ENCODE measurements at places on chromosomes 7 and 10. TPM values are rescaled to one million over a fixed set of nuclear protein-coding genes. Genes with fewer than 3 reads are reported as not detected.

- H3K27ac ChIP-seq = peak overlapping the region; percentile 67
- H3K4me1 ChIP-seq = peaks cover 69% of the 10 kb centered on the region
- no peak for DNase-seq
- no peaks in the 10 kb centered on the region for H3K27me3 ChIP-seq
- no peak overlapping the region for H3K4me3 ChIP-seq
- H3K36me3 ChIP-seq = no peaks in the 10 kb centered on the region
Observed at GRCh38 chr7:134888141-134888740, 98.1 kb upstream of the AGBL3 start.

DNA sequence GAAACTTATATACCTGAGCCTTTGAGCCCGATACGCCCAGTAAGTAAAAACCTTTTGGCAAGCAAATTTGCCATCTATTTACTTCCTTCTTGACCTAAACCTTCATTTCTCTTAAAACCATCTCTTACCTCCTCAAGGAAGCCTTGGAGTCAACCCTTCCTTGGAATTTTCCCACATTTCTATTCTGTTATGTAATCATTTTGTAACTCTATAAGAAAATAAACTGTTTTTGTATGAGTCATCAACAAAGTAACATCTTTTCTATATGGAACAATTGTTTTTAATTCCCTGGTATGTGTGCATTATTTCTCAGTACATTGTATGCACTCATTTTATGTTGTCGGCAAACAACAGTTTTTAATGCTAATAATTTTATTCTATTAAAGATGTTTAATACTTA, 162.0 kb downstream of the TEX36 start:
- DNase-seq = no peak
- H3K36me3 ChIP-seq = no peaks in the 10 kb centered on the region
- no peak overlapping the region for H3K4me3 ChIP-seq

The SFTPA1 gene
- total RNA-seq = not detected

- no peak for DNase-seq
- H3K4me3 ChIP-seq = no peak overlapping the region
- no peaks in the 10 kb centered on the region for H3K36me3 ChIP-seq
- no peaks in the 10 kb centered on the region for H3K4me1 ChIP-seq
Observed at GRCh38 chr10:55368467-55368866, 567.4 kb upstream of the PCDH15 start.

DNA sequence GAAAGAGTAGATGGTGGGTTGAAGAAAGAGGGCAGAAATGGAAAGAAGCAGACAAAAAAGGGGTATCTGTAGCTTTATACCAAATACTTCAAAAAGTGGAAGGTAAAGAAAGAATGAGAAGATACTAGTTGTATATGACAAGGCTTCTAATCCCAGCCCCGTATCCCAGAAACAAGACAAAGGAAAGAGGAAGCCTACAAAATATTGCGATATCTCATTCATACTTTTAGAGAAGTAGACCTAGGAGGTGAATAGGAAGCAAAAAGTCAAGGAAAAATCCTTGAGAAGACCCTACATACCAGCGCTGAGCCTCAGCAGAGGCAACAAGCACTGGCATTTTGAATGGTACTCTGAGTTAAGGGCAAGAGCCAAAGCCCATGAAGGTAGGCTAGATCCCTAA, 26.6 kb downstream of the PHTF2 start:
- H3K27ac ChIP-seq = no peak overlapping the region
- H3K4me3 ChIP-seq = no peak overlapping the region
- H3K27me3 ChIP-seq = no peaks in the 10 kb centered on the region
- H3K4me1 ChIP-seq = no peaks in the 10 kb centered on the region
- DNase-seq = no peak

The VPS41 gene
- total RNA-seq = 73.9 TPM

The TMEM213 gene
- not detected for total RNA-seq

DNA sequence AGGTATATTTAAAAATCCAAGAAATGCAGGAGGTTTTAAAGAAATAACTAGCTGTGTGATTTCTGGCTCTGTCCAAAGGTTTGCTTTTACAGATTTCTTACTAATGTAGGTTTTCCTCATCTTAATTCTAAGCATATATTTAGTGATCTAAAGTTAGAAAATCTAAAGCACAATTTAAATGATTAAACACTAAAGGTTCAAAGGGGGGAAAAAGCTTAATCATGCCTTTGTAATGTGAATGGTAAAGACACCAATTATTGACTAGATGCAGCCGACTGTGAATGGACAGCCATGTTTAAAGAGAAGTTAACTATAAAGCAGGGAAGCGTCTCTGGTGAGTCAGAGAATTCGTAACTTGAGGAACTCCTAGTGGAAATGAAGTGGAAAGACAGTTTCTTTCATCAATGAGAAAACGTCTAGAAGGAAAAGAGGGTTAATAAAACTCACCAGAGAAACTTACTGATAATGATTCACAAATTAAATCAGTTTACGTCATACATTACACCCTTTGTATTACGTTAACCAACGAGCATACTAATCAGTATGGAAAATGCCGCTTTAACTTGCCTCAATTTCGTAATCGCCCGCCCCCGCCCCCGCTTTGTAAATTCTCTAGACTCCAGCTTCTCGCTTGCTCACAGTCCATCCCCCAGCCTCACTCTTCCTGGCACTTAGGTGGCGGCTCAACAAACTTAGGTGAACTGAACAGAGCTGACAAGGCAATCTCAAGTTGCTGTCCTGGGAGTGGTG, 1.1 kb upstream of the HBP1 start:
- H3K27me3 ChIP-seq = no peaks in the 10 kb centered on the region
- H3K36me3 ChIP-seq = no peaks in the 10 kb centered on the region
- peak overlapping the region; percentile 93 for H3K27ac ChIP-seq
- no peaks in the 10 kb centered on the region for H3K4me1 ChIP-seq
- H3K4me3 ChIP-seq = peak overlapping the region; percentile 61
